ENCODE measurements at places on chromosomes 5 and 9.

GRCh38 chr9:8863886-8864544 is 1064.4 kb upstream of the DMAC1 start:
- DNase-seq = no peak

GRCh38 chr5:159936686-159937329 is 20.5 kb downstream of the ADRA1B start:
- DNase-seq = no peak

DNA sequence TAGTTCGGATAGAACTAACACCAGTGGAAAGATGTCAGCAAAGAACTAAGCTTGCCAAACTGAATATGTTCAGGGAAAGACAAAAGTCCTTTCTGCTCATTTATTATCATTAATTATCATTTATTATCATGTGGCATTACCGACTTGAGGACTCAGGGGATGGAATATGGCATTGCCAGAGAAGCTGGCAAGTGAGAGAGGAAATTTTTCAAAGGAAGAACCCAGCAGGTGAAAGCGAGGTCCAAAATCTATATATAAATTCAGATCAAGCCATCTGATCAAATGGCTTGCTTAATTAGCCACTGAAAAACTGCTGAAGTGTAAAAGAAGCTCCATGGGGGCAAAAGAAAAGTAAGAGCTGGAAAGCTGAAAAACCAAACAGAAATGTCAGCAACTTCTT is 1049.6 kb upstream of the SEMA6A start:
- DNase-seq = no peak

- no peak for DNase-seq
Measured at GRCh38 chr5:139666551-139666950, 18.4 kb downstream of the CXXC5 start.

GRCh38 chr9:125631391-125632085 is 75.5 kb downstream of the MAPKAP1 start:
- DNase-seq = no peak

- peak; percentile 83 for DNase-seq
Measured at GRCh38 chr9:136799854-136800657, 3.9 kb downstream of the CCDC183 start.

GRCh38 chr5:95102080-95102479 is 182.8 kb downstream of the MCTP1 start:
- DNase-seq = no peak

DNA sequence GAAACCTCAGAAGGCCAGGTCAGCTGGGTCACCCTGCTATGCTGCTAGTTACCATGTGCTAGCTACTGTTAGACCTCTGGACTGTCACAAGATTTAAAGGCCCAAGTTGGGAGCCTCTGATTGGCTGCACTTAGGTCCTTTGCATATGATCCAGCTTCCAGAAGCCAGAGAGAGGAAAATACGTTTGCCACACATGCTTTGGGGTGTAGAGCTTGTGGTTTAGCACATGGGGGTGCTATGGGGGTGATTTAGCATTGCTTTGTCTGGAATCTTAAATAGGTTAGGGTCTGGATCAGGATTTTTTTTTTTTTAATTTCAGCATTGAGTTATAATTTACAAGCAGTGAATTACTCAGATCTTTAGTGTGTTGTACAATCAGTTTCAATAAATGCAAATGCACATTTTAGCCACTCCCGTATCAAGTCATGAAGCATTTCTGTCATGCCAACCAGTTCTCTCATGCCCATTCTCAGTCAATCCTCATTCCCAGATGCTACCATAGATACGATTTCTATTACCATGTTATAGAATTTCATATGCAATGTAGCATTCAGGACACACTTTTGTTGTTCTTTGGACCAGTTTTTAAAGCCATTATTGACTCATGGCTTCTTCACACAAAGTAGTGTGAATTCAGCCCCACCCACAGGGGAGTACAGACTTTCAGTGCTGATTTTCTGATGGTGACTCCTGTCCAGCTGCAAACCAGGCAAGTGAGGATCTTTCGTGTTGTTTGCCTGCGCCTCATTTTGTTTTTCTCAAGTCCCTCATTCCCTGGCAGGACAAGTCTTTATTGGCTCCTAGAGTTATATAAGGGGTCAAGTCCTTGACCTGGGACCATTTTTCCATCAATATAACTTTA is 250.4 kb downstream of the LRRC70 start:
- no peak for DNase-seq

DNA sequence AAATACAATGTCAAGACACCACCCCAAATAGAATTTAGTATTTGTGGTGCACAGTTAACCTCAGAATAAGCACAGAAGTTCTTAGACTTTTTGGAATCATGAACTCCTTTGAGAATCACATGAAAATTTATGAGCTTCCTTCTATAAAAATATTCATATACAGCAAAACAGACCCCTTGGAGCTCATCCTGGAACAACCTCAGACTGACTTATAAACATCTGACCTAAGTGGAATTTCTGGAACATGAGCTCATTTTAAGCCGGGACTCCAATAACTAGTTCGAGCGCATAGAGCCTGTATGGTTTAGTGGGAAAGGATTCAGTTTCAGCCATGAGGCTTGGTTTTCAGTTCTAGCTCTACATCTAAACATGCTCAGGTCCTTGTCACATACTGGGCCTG is 192.3 kb downstream of the DEPDC1B start:
- DNase-seq = no peak

DNA sequence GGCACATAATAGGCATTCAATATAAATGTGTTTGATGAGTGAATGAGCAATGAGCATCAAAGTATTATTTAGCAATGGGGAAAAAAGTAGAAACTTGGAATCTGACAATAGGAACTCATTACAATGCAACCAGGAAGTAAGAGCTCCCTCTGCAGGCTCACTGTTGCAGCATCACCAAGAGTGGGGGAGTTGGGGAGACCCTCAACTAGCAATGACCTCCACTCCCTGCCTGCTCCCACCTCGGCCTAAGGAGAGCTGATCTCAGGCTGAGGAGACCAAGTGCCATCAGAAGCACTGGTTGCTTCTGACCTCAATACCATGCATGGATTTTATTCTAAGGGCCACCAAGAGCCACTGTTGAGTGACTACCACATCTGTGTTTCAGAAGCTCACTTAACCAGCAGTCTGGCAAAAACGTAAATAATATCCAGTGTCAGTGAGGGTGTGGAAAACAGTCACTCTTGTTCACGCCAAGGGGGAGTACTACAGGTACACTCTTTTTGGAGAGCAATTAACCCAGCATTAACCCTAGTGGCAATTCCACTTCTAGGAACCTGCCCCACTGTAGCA is 8.0 kb downstream of the VDAC1 start:
- DNase-seq = no peak

GRCh38 chr9:114385397-114386181 is 2.2 kb downstream of the AKNA start:
- peak; percentile 88 for DNase-seq

DNA sequence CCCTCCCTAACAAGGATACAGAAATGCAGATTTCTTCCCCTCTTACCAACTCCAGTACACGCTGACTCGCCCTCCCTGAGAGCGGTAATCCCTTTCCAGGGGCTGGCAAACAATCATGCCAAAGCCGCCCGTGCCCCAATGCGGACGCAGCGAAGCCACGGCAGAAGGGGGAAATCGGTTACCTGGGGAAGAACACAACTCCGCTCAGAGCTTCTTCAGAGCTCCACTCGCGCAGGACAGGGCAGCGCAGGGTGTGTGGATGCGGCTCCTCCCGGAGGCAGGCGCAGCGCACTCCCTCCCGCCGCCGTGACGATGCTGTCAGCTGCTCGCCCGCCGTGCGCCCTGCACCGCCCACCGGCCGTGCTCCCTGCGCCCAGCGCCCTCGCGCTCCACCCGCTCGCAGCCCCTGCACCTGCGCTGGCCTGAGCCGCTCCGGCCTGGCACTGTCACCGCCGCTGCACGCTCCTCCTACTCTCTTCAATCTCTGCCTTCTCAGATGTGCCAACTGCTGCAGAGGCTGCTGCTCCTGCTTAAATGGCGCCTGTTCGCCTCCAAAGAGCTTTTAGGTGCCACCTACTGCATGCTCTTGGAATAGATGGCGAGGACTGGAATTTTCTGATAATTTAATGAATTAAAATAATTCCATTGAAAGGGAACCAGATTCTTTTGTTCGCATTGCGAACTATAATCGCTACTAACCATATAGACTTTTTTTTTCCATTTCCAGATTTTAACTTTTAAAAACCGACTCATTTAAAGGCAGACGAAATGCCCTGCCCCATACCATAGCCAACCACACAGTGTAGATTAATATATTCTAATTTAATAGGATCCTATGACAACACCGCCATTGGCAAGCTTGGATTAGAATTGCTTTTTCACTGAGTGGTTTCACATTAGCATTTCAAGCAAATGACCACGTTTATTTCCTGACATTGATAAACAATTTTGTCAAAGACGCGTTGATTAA is at the start of gene DIRAS2:
TSS of gene DIRAS2 (minus strand) at position 255 of the 970 bp plus-strand sequence. CDS start 28,997 bp downstream, outside the sequence.
- DNase-seq = no peak

- DNase-seq = no peak
Measured at GRCh38 chr9:2559192-2560152, 62.1 kb upstream of the VLDLR start.

- DNase-seq = no peak
Measured at GRCh38 chr5:96226941-96227552, 206.0 kb downstream of the PCSK1 start.

DNA sequence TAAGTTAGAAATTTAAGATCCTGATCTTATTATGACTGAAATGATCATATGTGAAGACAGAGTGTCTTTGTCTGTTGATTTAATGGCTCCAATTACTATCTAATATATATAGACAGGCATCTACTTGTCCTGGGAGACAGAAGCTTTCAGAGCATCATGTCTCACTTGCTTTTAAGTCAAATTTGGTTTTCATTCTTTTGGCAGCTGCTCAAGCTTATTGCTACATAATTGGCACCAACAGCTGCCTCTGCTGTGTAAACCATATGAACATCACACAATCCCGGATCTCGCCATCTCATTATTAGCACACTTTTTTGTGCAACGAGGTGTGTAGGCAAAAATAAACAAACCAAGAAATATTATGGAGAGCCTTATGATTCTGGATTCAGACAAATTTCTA is 1717.9 kb downstream of the EFNA5 start:
- no peak for DNase-seq

GRCh38 chr9:79667120-79667519 is 95.4 kb downstream of the TLE4 start:
- no peak for DNase-seq

DNA sequence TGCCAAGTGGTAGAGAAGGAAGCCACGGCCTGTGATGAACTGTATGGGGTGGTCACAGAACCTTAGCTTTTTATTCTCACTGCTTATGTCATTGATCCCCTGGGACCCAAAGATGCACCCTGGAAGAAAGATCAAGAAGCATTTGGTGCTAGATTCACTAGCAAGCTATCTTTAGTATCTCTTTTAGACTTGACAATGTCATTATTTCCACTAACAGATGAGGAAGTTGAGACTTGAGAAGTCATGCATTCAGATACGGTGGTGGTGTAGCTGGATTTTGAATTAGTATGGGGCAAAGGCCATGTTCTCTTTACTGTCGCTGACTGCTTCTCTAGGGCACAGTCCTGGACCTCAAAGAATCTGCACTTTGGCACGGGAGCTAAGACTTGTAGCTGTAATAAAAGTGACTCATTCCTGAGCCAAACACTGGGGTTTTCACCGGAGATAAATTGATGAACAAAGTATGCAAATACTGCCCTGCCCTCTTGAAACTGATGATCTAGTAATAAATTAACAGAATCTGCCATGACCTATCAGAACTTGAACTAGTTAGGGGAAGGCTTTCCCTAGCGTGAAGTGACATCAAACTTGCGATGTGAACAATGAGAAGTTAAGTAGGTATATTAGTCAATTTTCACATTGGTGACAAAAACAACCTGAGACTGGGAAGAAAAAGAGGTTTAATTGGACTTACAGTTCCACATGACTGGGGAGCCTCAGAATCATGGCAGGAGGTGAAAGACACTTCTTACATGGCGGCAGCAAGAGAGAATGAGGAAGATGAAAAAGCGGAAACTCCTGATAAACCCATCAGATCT is 5.4 kb downstream of the GDA start:
- DNase-seq = no peak

DNA sequence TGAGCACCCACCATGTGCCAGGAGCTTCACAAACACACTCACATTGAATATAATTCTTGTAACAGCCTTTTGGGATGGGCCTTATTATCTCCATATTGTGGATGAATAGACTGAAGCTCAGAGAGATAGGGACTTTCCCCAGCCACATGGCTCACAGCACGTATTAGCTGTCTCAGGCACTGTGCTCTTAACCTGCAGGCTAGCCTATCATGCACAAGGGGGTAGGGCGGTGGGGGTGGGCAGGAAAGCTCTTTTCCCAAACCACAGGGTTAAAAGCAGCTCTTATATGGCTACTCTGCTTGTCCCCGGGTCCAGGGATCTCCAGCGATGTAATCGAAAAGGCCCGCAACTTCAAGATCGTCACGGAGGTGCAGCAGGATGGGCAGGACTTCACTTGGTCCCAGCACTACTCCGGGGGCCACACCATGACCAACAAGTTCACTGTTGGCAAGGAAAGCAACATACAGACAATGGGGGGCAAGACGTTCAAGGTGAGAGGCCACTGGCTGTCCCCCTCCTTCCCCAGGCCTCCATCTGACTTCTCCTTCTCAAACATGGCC is 2.6 kb downstream of the FABP6 start:
- no peak for DNase-seq

DNA sequence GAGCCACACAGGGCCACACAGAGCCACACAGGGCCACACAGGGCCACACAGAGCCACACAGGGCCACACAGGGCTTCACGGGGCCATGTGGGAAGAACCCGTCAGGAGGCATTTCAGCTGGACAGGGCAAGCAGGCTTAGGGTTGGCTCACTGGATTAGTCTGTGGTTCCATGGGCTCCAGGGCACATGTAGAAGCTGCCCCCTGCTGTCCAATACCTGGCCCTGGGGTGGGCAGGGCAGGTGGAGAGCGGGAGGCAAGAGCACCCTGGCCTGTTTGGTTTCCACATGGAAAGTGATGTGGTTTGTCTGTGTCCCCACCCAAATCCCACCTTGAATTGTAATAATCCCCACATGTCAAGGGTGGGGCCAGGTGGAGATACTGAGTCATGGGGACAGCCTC is 16.4 kb upstream of the LPCAT1 start:
- DNase-seq = no peak

DNA sequence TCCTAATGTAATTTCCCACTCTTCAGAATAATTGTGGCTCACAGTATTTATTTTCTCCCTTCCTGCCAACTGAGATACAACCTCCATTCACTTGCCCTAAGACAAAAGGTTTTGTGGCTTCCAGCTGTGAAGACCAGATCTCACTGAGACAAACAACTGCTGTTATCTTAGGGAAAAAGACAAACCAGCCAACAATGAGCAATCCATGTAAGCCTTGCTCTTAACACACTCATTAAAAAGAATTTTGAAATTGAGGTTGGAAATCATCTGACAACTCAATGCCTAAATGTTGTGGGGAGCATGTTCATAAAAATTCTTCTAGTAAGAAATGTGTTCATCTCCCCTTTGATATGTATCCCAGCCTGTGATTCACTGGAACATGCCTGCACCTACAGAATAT is 132.9 kb downstream of the ADAMTSL1 start:
- no peak for DNase-seq

- DNase-seq = no peak
Measured at GRCh38 chr5:180340856-180341255, 12.3 kb downstream of the GFPT2 start.

DNA sequence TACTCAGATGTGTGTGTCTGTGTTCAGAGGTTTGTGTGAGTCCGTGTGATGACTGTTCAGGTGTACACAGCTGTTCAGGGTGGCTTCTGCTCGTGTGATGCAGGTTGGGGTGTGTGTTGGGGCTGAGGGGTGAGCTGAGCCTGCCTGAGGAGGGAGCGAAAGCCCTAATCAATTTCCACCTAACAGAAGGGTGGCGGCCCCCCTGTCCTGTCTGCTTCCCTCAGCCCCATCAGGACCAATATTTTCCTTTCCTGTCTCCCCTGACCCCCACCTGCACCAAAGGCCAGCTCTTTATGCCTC is 30.2 kb downstream of the LHX2 start:
- no peak for DNase-seq

GRCh38 chr5:115778417-115778816 is 38.0 kb downstream of the CDO1 start:
- no peak for DNase-seq

Data from activated CD8-positive, alpha-beta memory T cell treated with anti-CD3 and anti-CD28 coated beads for 4 hours (primary cell).